ENCODE measurements at places on chromosomes 11 and 22. TPM values are rescaled to one million over a fixed set of nuclear protein-coding genes. Genes with fewer than 3 reads are reported as not detected.
A peak's percentile ranks its signal among the peaks of the same experiment; 100 is the strongest.

- no peak for DNase-seq
These were observed 98.6 kb upstream of the USP47 start for GRCh38 chr11:11743216-11743615.

GRCh38 chr11:64767344-64768299 is 7.8 kb upstream of the PYGM start:
- DNase-seq = peak; percentile 48

GRCh38 chr11:124878759-124879492 is 13.7 kb downstream of the ROBO3 start:
- DNase-seq = no peak

GRCh38 chr22:40310081-40310767 is 36.1 kb upstream of the ADSL start:
- peak; percentile 23 for DNase-seq

DNA sequence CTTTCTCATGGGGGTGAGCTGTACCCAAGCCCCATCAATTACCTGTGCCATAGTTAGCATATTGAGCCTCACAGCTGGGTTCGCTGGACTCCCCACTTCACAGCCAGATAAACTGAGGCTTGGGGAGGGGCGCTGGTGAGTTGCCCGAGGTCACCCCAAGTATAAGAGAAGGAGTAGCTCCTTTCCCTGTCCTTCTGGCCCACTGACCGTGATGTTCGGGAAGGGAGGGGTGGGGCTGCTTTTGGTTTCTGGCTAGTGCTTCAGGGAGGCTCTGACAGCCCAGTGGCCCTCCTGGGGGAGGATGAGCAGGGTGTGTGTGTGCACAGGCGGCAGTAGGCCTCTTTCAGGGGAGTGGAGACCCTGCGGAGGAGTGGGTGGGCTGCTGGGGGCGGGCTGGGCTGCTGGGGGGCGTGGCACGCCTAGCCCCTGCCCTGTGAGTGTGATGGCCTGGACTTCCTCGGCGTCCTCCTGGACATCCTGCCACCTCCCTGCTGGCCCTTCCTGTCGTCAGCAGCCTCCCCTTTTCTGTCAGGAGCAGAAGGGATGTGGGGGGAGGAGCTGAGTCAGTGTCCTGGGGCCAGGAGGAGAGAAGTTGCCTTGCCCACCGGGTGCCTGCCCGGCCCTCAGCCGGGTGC is 50.3 kb downstream of the TRIOBP start:
- DNase-seq = peak; percentile 78

GRCh38 chr11:5131584-5132335 is 6.4 kb downstream of the OR52A5 start:
- no peak for DNase-seq

- peak; percentile 98 for DNase-seq
These were observed 7.0 kb upstream of the MALAT1 start for GRCh38 chr11:65491614-65492386.

DNA sequence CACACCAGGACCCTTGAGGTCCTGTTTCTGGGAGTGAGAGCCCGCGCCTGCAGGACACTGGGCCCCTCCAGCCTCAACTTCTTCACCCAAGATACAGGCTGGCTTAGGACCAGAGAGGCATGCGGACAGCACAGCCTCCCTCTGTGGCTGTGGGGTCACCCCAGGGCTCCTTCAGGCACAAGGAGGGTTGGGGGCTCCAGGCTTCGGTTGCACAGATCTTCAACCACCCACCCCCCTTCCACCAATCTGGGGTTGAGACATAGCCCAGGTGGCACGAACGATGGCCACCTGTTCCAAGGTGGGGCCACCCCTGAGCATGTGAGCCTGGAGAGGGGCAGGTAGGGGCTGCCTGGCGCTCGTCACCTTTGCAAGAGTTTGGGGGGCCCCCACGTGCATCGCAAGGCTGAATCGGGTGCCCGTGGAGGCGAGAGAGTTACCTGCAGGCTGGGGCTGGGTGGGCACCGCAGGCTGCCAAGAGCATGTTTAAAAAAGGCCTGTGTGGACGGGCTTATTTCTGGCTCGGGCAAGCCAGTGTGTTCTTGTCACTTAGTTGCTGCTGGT is 1.2 kb downstream of the ZDHHC8 start:
- DNase-seq = no peak

GRCh38 chr11:24239930-24240329 is 256.9 kb upstream of the LUZP2 start:
- no peak for DNase-seq

DNA sequence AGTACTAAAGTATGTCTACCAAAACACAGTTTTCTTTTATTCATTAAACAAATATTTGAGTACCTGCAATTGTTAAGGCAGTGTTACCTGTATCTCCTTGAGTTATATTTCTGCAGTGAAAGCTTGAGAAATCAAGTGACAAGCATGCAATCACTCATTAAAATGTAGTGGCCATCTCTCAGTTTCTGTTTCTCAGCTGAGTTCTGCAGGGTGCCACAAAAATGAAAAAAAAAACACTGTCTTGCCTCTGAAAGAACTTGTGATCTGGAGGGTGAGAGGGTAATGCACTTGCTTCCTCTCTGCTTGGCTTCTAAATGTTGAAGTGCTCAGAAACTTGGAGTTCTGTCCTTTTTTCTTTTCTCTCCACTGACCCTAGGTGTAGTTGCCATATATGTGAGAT is 6.8 kb downstream of the QSER1 start:
- no peak for DNase-seq

DNA sequence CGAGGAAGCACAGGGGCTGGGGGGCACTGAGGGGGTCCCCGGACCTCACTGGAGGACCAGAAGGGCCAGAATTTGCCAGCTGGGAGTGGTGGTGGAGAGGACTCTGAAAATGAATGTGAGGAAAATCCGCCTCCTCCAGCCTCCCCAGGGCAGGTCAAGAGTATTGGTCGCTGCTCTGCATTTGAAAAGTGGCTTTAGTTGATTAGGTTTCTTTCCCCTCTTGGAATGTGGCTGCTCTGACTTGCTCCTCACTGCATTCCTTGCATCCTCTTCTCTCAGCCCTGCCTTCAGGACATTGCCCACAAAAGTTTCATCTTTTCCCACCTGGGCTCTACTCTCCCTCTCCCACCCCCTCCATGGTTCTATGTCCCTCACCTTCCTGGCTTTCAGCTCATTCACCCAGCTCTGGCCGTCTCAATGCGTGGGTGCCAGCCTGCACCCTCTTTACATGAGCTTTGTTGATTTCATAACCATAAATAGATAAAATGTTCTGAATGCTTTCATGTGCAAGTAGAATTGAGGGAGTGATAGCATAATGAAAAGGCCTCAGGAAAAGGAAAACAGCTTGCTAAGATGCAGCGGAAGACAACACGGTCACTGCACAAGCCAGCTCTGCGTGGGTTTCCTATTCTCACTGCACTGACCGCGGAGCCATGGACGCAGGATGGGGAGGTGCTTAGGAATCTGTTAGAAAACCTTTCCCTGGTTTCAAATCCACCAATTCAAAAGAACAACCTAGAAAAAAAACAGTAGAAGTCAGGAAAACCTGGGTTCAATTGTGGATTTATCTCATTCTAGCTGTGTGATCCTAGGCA is 6.5 kb upstream of the NPAS4 start:
- DNase-seq = no peak

DNA sequence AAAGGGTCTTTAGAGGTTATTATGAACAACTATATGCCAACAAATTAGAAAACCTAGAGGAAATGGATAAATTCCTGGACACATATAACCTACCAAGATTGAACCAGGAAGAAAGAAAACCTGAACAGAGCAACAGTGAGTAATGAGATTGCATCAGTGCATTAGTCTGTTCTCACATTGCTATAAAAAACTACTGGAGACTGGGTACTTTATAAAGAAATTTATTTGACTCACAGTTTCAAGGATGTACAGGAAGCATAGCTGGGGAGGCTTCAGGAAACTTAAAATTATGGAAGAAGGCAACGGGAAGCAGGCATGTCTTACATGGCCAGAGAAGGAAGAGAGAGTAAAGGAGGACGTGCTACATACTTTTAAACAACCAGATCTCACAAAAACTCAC is 70.8 kb upstream of the GNAZ start:
- DNase-seq = no peak

- peak; percentile 57 for DNase-seq
These were observed 569.9 kb upstream of the CADM1 start for GRCh38 chr11:116073854-116074837.

DNA sequence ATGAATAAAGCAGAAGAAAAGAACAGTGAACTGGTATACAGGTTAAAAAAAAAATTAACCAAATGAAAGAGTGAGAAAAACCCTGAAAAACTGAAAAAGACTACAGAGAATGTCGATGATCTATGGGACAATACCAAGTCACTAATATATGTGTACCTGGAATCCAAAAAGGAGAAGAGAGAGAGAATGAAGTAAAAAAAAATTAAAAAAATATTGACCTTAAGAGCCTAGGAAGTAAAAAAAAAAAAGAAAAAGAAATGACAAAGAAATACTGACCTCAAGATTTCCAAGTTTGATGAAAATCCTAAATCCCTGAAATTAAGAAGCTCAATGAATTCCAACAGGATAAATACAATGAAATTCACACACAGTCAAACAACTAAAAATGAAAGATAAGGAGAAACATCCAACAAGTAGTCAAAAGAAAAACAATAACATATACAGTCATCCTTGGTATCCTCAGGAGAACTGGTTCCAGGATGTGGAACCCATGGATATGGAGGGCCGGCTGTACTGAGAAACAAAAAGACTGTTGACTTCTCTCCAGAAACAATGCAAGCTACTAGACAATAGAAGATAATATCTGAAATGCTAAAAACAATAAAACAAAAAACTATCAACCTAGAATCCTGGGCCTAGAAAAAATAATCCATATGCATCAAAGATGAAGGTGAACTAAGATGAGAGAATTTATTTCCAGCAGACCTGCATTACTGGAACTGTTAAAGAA is 33.5 kb upstream of the SERPIND1 start:
- DNase-seq = no peak

AQP11 gene
- total RNA-seq = 3.6 TPM

FOLR3 gene
- 0.17 TPM for total RNA-seq

FTH1 gene
- 948 TPM for total RNA-seq

KRTAP5-8 gene
- total RNA-seq = not detected

SCN2B gene
- total RNA-seq = 0.05 TPM

LARGE2 gene
- total RNA-seq = 0.22 TPM

ACR gene
- not detected for total RNA-seq

KLHDC7B gene
- total RNA-seq = 0.37 TPM

KCNC1 gene
- total RNA-seq = not detected

SYVN1 gene
- 37.8 TPM for total RNA-seq

All from M059J (cell line).